IPS DF 6.9 (cell line): ENCODE measurements at places on chromosomes 11 and 22.

DNA sequence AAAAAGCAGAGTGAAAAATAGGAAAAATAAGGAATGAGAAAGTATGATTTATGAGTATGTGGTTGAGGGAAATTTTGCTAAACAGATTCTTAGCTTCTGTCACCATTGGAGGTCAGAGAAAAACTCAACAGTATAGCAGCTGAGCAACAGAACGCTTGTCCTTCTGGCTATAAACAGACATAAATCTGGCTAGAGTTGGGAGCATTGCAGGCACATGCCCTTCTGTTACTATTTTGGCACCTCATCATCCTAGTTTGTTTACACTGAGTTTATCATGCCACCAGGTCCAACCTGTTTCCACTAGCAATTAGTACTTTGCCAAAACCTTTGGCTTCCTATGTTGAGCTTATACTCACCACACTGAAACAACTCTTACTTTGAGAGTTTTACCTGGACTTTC, 6.9 kb downstream of the UBE4A start:
- H3K4me3 ChIP-seq: no peak overlapping the region
- H3K36me3 ChIP-seq: peaks cover 6% of the 10 kb centered on the region; the same call in 1 of the 2 replicates
- DNase-seq: no peak
- H3K27me3 ChIP-seq: no peaks in the 10 kb centered on the region
- no peak overlapping the region for H3K27ac ChIP-seq

- no peaks in the 10 kb centered on the region for H3K36me3 ChIP-seq
- no peak overlapping the region for H3K27ac ChIP-seq
- no peak for DNase-seq
- H3K4me3 ChIP-seq: no peak overlapping the region
- H3K27me3 ChIP-seq: no peaks in the 10 kb centered on the region
Measured at GRCh38 chr11:70537576-70538571, 139.5 kb downstream of the CTTN start.

DNA sequence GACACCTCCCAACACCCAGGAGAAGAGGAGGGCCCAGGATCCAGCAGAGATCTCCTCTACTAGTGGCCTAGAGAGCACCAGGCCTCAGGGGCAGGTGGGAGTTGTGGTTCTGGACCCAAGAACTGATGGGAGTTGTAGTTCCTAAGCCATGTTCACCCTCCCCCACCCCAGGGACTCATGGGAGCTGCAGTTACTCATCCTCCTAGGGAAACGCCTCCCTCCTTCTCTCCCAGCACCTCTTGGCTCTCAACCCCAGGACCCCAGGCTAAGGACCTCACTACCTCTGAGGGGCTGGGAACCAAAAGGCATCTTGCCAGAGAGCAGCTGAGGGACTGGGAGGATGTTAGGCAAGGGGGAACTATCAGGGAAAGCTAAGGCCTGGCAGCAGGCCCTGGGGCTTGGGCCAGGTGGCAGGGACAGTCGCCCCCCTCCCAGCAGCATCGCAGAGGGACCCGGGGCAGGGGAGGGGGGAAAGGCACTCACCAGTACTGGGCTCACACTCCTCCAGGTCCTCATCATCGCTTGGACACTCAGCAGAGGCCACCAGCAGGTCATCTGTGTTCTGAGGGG, 28.9 kb downstream of the SLC22A12 start:
- H3K4me1 ChIP-seq: peaks cover 3% of the 10 kb centered on the region; the same call in 1 of the 2 replicates
- no peak overlapping the region for H3K27ac ChIP-seq
- DNase-seq: no peak
- no peak overlapping the region for H3K4me3 ChIP-seq

DNA sequence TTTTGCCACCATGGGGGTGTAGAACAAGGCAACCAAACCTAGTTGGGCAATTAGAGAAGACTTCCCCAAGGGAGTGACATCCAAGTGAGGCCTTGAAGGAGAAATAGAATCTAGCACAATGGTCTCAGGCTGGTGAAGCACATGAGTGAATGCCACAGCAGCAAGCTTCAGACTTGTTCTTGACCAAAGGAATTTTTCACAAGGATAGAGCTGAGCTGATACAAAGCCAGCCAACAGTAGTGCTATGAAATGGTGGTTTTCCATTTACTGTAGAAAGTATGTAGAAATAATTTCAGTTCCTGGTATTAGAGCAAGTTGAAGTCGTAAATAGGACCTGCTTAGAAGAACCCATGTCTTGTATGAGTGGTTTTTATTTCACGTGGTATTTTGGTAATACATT, 148.3 kb upstream of the RASSF10 start:
- H3K4me1 ChIP-seq: peaks cover 10% of the 10 kb centered on the region; the same call in 1 of the 2 replicates
- no peak overlapping the region for H3K27ac ChIP-seq
- no peak for DNase-seq
- H3K27me3 ChIP-seq: no peaks in the 10 kb centered on the region
- H3K4me3 ChIP-seq: no peak overlapping the region
- H3K36me3 ChIP-seq: no peaks in the 10 kb centered on the region

- no peak for DNase-seq
- no peak overlapping the region for H3K4me3 ChIP-seq
Measured at GRCh38 chr11:49302360-49302759, 94.0 kb upstream of the FOLH1 start.

GRCh38 chr11:111081021-111081511, 164.5 kb upstream of the POU2AF2 start:
- DNase-seq: no peak
- H3K27ac ChIP-seq: no peak overlapping the region
- H3K4me1 ChIP-seq: no peaks in the 10 kb centered on the region
- no peaks in the 10 kb centered on the region for H3K27me3 ChIP-seq

DNA sequence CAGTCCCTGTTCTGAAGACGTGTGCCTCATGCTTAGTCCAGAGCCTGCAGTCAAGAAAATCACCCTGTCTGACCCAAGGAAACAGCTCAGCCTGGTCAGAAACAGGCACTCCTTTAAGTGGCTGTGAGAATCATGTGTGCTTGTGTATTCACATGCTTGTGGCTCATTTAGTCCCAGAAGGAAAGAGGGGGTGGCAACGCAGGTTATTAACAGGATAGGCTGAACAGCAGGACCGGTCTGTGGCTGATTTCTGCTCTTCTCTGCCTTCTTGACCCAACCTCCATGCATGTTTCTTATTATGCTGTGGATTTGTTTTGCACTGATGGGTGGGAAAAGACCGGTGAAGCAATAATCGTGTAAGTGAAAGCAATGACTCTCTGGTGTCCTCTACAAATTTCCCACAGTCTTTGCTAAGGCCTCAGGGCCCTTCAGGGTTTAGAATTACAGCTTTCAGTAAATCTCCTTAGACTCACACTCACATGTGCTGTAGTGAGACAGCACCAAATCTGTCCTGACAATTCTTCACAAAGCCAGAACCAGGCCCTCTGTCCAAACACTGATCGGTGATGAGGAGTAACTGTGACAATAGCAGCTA, 288.1 kb downstream of the ETS1 start:
- H3K4me1 ChIP-seq: no peaks in the 10 kb centered on the region
- H3K27ac ChIP-seq: no peak overlapping the region
- no peaks in the 10 kb centered on the region for H3K36me3 ChIP-seq
- no peaks in the 10 kb centered on the region for H3K27me3 ChIP-seq

GRCh38 chr11:84012171-84012826, 726.1 kb upstream of the CCDC90B start:
- no peaks in the 10 kb centered on the region for H3K4me1 ChIP-seq
- H3K27ac ChIP-seq: no peak overlapping the region
- no peaks in the 10 kb centered on the region for H3K27me3 ChIP-seq
- H3K36me3 ChIP-seq: no peaks in the 10 kb centered on the region

DNA sequence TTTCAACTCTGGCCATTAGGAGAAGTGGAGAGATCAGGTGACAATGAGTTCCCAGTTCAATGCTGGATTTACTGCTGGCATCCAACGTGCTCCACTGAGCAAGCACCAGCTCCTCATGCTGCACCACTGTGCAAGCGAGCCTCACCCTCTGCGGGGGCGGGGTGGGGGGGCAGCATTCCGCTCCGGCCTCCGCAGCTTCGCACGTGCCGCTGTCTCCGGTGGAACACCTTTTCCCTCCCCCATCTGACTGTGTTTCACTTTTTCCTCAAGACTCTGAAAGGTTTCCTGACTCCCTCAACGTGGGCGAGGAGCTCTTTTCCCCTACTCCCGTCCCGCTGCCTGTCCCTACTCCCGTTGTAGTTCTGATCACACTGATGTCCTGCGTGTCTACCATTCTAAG, 835 bp upstream of the RHOD start:
- no peaks in the 10 kb centered on the region for H3K27me3 ChIP-seq
- no peak overlapping the region for H3K4me3 ChIP-seq
- no peak for DNase-seq
- peaks cover 5% of the 10 kb centered on the region; the same call in 1 of the 2 replicates for H3K4me1 ChIP-seq

DNA sequence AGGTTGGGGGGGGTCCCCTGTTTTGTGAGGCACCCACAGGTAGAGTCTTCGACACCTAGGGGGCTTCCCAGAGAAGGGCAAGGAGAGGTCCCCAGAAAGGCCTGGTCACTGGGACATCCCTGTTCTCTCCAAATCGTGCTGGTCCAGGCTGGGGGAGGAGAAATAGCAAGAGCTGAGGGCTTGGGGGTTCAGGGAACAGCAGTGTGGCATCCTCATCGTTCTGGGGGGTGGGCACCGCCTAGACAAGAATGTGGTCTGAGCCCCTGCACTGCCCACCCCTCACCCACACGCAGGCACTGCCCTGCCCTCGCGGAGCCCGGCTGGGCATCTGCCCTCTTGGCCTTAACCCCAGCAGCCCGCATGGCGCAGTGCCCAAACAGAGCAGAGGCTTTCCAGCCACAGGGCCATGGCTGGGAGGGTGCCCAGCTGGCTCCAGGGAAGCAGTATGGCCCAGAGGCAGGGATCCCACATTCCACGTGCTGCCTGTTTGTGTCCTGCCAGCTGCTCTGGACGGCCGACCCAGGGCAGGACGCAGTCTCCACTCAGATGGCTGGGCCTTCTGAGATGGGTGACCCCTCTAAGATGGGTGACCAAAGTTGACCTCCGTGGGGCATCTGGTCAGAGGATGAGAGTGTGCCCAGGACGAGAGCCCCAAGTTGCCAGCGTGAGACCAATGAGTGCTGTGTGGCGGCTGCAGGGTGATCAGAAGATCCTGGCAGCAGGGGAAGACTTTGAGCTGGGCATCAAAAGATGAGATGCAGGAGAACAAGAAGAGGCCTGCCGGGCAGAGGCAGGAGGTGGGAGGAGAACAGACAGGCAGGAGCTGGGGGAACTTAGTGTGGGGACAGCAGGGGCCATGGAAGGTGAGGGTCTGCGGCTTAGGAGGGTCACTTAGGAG, 14.4 kb downstream of the SCARF2 start:
- no peak for DNase-seq
- no peaks in the 10 kb centered on the region; the same call in 1 of the 2 replicates for H3K36me3 ChIP-seq
- H3K27ac ChIP-seq: no peak overlapping the region
- H3K4me3 ChIP-seq: no peak overlapping the region
- no peaks in the 10 kb centered on the region; the same call in 1 of the 2 replicates for H3K27me3 ChIP-seq
